Activated B cell treated with CpG ODN at 0.5 μM for 24 hours (primary cell): ENCODE measurements at places on chromosomes 6 and 20.

- no peak for DNase-seq
Observed at GRCh38 chr6:109834595-109835437, 143.3 kb upstream of the GPR6 start.

DNA sequence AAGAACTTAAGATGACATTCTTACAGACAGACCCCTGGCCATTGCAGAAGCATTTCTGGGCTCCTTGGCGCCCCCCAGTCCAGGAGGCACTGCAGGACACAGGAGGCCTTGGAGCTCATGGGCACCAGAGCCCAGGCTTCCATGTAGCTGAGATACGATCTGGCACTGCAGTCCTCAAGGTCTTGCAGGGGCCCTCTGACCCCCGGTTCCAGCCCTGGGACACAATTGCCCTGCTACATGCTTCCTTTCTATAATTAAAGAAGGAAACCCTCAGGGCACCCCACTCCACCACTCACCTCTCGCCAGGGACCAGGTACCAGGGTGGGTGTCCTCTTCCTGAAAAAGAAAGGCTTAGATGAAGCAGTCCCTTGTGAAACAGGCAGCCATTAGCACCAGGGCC is 33.6 kb downstream of the WFDC3 start:
- DNase-seq, result no peak

DNA sequence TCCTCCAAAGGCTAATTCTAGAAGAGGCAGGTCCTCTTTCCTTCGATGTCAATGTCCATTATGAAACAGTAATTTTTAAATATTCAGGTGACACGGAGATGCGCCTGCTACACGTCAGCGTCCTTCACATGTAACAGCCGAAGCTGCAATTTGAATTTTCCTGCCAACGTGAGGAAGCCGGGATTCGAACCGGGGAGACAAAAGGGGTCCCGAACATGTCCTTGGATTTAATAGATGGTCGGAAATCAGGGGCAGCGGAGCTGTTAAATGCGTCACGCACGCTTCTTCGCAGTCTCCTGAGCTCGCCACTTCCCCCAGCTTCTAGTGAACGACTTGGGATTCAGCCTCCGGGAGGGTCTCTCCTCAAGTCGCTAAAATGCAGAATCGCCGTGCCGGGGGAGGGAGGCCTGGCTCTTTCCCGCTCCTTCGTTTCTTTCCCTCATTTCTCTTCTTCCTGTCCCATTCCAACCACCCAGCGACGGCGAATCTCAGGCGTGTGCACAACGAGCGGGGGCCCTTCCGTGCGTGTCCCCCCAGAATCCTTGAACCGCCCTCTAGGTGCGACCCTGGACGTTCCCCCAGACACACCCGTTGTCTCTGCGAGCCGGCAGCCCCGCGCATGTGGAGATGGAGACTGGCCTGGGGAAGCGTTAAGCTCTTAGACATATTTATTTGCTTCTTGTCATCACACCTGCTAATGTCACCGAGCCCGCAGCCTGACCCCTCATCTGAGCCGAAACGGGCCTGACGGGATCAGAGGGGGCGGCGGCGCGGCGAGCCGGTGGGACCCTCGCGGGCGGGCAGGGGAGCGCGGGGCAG is 1.3 kb upstream of the FOXC1 start:
- no peak for DNase-seq

DNA sequence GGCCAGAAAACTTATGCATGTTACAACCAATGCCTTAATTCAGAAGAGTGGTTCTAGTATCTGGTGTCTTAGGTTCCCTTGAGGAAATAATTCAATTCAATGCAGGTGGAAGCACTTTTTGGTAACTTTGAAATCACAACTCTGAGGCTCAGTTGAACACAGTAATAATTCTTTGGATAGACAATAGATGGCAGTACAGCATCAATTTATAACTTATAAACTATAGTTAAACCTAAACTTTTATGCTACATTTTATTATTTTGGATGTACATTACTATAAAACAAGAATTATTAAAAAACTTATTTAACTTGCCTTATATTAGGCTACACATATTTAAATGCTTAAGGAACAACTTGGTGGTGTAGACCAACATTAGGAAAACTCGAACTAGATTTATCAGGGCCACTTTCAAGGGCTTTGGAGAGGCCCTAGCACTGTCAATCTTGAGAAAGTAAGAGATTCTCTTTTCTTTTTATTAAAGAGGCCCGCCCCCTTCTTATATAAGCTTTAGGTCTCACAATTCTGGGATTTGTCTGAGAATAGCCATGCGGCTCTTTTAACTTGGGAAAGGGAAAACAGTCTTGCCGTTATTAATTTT is 85.9 kb downstream of the CRYBG1 start:
- DNase-seq, result no peak

DNA sequence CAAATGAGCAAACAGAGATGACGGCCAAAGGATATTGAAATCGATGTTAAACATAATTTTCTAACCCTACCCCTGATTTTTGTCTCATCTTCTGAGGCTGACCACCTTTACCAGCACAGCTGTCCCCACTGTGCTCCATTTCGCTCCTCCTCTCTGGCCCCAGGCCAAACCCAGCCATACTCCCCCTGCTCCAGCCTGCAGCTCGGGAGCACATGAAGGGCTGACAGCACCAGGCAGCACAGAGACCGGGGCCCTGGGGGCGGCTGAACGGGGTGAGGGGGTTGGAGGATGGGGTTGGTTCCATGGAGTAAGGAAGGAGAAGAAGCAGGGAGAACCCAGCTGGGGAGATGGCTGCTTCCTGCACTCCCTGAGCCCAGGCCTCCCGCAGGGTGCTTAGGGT is 3.2 kb upstream of the NCR2 start:
- DNase-seq, result no peak

DNA sequence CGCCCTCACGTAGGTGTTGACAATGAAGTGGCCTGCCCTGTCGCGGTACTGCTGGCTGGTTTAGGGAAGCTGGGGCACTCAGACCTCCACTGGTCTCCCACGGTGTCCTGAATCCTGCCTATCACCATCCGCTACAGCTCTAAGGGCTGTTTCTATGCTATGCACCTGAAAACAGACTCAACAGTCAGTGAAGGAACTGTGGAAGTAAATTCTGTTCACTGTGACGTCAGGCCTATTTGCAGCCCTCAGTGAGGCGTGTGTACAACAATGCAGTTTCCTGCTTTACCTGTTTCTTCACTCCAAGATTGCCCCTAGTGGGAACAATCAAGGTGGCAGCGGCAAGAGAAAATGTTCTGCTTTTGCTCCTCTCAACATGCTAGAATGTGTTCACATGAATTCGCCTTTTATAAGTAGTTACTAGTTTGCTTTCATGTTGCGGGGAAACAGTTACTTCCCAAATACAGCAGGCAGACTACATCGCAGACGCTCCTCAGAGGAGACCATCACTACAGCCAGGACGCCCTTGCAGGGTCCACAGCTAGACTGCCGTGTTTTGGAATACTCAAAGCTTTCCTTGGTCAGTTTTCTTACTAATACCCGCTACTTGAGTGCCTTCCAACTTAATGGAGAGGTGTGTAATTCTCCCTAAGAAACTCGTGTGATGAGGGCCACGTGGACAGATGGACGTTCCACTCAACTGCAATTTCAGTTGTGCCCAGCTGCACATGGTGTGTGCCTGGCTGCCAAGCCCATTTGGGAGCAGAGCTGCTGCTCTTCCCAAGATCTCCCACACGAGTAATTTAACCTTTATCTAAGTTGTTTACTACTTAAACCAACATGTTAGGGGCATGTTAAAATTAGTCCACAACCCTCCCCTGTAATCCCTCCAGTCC is 25.4 kb downstream of the DIDO1 start:
- no peak for DNase-seq

- no peak for DNase-seq
Observed at GRCh38 chr20:64238851-64239387, 16.6 kb upstream of the PCMTD2 start.

DNA sequence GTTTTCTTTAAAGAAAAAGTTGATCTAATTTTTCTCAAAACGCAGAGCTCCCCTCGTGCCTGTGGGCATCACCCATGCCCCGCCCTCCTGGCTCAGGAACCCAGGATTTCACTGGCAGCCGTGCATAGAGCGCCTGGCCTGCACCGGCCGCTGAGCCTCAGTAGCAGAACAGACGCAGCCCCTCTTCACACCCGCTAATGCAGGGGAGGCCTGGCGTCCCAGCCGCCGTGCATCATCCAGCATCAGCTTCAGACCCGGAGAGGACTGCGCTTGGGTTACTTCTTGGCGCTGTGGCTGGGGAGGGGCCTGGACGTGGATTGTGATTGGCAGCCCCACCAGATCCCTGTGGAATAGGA is 18.1 kb downstream of the RBM38 start:
- DNase-seq, result no peak

DNA sequence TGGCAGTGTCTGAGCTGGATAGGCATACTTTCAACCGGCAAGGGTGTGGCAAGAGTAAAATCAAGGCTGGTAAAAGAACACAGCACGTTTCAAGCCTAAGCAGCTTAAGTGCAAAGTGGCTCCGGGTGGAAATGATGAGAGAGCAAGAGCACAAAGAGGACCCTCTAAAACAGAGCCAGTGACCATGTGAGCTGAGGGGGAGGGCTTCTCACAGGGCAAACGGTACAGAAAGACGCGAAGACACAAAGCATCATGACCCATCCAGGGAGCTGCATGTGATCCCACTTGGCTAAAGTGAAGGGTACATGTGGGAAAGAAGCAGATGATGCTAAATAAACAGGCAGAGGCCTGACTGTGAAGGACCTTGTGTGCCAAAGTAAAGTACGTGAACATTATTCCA is 25.7 kb downstream of the FKBP5 start:
- no peak for DNase-seq

- DNase-seq, result no peak
Observed at GRCh38 chr6:134714679-134715078, 235.2 kb downstream of the ALDH8A1 start.

DNA sequence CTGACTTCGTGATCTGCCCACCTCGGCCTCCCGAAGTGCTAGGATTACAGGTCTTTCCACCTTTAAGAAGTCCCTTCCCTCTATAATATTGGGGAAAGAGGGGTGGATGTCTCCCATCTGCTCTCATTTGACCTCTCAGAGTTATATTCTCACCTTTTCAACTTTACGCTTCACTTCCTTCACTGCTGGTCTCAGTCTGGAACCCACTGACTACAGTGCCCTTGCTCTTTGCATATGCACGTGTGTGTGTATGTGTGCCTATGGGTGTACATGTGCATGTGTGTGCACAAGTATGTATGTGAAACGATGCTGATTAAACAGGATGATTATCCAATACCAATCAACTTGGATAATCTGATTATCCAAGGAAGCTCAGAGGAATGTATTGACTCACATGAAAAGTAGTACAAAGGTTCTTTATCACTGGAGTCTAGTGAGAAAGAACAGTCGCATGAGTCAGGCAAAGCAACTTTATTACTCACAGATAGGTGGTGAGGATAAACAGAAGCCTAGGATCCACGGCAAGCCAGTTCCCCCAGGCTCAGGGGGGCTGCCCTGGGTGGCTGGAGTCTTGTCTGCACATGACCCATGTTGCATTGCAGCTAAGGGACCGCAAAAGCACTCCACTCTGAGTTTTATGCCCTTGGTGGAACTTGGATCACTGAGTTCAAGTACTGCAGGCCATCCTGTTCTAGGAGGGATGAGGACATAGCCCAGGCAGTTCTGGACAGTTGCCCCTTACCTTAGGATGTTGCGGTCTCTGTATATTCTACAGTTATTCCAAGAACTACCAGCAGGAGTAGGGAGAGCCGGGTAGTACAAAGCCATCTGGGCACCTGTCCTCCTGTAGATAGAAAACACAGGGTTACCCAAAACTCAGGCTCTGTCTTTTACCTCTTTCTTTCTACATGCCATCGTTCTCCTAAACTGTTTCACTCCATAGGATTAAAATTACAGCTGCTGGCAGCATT is 50.9 kb downstream of the SNRNP48 start:
- DNase-seq, result no peak

GRCh38 chr6:111011360-111012142 is 29.7 kb downstream of the RPF2 start:
- no peak for DNase-seq

DNA sequence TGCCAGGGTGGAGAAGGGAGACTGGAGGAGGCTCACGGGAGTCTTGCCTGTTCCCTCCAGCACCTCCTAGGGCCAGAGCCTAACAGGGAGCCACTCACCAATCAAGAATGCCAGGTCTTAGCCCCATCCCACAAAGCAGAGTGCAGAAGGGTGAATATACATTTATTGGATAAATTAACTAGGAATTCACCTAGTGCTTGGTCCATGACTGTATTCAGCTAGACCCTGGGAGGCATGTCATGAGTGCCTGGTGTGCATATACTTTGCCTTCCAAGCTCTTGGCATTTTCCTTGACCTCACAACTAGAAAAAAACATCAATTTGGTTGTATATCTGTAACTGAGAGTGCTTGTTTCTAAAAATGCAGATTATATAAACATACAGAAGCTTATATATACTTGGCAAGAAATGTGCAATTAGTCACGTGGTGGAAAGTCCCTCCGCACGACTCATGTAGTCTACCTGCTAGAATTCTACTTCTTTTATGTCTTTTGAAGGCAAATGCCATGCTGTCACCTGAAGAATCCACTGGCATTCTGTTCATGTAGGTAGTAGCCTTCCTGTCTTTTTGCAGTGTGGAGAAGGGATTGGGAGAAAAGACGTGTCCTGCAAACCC is 991.0 kb downstream of the KIF16B start:
- DNase-seq, result no peak

- DNase-seq, result no peak
Observed at GRCh38 chr20:32333181-32333987, 24.7 kb upstream of the ASXL1 start.

DNA sequence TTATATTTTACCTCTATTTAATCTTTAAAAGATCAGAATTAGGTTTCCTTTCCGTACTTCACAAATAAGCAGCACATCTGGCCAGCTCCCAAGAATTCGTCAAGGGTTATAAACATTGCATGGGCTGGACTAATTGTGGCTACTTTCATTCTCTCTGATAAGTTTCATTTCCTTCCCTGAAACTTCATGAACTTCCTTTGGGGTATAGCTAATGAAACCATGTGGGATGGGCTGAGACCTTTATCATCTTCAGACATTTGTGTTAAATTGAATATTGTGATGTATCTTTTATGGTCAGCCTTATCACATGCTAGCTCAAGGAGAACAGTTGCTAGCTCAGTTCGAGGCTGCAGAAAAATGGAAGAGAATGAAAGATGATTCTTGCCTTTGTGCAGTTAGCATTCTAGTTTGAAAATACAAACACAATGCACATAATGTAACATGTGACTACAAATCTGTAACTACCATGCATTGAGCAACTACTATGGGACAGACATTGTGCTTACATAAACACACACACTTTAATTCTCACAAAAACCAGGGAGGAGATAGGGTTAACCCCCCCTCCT is 1.7 kb upstream of the GMPR start:
- DNase-seq, result no peak

- no peak for DNase-seq
Observed at GRCh38 chr6:83309344-83309743, 116.2 kb downstream of the RWDD2A start.

- DNase-seq, result no peak
Observed at GRCh38 chr6:10098756-10099528, 315.9 kb downstream of the TFAP2A start.

DNA sequence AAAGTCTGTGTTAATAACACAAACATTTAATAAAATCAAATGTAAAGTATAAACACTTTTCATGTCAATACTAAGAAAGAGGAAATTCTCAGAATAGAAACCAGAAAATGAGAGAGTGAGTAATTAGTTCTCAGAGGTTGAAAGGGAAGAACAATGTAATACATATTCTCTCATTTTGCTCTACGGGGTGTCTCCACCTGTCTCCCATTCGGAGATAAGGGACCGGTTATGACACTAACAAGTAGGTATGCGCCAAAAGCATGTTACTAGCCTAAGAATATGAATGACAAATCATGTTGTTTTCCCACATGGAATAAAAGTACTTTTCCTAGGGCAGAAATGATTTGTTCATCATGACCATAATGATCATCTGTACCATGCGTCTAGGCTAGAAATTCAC is 35.6 kb upstream of the PRELID3B start:
- no peak for DNase-seq
